RWPE1 (cell line): ENCODE measurements at places on chromosomes 6 and 20.

- no peak for DNase-seq
These were observed 112.5 kb downstream of the WDR27 start for GRCh38 chr6:169589293-169589692.

GRCh38 chr6:10391799-10392198, 23.1 kb downstream of the TFAP2A start:
- no peak for DNase-seq

DNA sequence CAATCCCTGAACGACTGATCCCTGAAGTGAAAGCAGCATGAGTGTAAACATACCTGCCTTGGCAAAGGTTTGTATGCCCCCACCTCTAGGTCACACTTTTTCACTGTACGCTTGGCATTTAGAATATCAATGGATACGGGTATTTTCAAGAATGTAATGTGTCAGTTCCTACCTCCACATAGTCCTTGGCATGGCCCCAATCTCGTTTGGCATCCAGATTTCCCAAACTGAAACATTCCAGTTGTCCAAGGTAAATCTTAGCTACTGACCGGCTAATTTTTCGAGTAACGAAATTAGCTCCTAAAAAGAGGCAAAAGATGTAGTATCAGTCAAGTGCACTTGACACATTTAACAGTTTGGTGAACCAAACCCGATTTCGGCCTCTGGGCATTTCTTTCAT, 315.5 kb downstream of the GMDS start:
- no peak for DNase-seq

DNA sequence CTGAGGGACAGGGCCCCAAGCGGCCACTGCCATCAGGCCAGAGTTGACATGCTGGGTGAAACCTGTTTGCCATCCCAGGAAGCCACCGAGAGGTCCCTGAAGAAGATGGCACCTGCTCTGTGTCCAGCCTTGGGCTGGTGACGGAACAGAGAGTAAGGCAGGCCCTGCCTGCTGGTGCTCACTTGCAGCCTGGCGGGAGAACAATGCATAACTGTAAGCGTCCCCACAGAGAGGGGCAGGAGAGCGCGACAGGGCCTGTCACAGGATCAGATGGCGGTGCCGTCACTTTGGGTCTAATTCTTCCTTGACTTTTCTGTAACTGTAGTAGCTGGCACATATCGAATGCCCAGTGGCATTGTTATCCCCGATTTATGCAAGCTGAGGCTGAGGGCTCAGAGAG, 29.0 kb upstream of the VSTM2L start:
- no peak for DNase-seq

DNA sequence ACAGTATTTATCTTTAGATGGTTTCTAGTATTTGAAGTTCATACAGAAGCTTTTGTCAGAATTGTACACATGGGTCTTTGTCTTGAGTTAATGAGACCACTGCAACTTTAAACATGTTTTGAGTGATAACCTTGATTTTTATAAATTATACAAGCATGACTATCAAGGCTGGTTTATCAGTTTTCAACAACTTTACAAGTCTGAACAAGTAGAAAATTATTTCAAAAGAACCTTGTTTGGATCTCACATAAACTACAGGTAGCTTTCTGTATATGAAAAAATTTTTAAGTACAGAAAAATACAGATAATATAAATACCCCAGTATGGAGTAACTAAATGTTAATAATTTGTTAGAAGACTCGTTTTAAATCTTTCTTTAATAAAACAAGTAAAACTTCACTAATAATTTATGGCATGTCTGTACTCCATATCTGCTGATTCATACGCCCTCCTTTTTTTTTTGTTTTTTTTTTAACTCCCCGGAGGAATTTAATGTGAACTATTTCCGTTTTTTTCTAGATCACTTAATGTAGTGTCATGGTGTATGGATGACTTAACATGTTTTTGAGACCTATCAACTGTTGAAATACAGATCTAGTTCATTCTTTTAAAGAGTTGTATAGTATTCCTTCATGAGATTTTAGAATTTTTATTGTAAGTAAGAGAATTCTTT, 18.3 kb downstream of the VAPB start:
- peak; percentile 84 for DNase-seq

DNA sequence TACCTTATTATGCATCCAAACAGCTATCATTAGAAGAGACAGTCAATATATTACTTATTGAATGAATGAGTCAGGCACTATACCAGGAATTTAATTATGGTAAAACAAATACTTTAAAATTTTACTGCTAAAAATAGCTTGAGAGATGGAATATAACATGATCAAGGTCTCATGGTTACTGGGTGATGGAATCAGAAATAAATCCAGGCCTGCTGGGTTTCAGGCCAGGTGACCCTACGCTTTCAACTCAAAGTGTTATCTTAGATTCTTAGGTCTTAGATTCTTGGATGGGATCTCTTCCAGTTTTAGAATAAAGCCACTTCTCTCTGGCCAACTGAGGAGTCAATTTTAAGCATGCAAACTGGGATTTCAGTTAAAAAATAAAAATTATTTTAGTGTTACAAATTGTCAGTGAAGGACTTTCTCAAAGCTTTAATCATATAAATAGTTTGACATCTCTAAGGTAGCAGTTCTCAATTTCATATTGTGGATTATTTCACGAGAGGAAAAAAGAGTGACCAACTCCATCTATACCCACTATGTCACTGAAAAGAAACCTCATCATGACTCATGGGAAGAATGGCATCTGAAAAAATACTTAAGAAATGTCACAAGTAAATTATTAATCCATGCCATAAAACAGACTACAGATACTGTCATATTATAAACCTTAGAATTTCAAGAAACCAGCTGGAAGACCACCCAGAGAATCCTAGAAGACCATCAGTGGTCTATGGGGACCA, 283.4 kb upstream of the RUNX2 start:
- DNase-seq, result no peak

DNA sequence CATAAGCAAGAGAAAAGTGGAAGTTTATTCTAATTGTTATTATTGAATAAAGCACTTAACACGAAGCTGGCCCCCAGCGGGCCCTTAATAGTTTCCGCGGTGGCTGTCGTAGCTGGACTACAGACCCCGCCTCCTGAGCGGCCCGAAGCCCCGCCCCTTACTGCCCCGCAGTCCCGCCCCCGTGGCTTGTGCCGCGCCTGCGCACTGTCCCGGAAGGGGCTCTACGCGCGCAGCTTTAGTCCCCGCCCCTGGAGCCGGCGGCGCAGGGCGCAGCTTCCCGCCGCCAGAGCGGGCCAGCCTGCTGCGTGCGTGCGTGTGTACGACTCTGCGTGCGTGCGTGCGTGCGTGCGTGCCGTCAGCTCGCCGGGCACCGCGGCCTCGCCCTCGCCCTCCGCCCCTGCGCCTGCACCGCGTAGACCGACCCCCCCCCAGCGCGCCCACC, at the start of gene VAPB:
VAPB (plus strand) TSS at position 348 of the 442 bp plus-strand sequence. CDS start 231 bp downstream, outside the sequence.
- DNase-seq, result peak; percentile 99

- peak; percentile 88 for DNase-seq
These were observed 49.7 kb downstream of the KLHL31 start for GRCh38 chr6:53615633-53616449.

GRCh38 chr6:102986086-102986485, 1592.6 kb downstream of the GRIK2 start:
- DNase-seq, result no peak

DNA sequence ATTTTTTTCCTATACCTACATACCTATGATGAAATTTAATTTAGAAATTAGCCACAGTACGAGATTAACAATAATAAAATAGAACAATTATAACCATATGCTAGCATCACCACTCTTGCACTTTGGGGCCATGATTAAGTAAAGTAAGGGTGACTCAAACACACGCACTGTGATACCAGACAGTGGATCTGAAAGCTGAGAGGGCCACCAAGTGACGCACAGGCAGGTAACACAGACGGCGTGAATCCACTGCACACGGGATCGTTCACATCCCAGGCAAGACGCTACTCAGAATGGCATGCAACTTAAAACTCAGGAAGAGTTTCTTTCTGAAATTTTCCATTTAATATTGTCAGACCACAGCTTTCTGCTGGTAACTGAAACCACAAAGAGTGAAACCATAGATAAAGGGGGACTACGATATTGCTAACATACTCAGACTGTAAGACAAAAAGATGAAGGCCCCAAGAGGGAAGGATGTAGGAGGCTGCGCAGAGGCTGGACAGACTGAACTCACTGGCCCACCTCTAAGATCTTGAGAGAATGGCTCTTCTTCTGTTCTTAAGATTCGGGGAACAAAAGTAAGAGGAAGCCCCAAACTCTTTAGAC, 17.9 kb downstream of the RRBP1 start:
- no peak for DNase-seq

- no peak for DNase-seq
These were observed 13.1 kb downstream of the LIN28B start for GRCh38 chr6:104969785-104970581.

DNA sequence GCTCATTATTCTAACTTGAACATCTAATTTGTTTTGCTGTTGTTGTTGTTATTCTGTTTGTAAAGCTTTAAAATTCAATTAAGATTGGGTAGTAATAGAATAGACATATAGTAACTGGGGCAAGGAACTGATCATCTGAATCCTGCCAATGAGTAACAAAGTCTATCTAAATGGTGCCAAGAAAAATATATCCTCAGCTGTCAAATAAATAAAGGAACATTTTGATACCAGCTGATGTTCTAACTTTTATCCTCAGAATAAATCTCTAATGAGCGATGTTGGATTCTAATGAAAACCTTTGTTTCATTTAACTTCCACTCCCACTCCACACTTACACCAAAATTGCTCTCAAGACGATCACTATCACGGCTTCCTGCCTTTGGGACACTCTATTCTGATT, 210.9 kb downstream of the TINAG start:
- DNase-seq, result no peak

DNA sequence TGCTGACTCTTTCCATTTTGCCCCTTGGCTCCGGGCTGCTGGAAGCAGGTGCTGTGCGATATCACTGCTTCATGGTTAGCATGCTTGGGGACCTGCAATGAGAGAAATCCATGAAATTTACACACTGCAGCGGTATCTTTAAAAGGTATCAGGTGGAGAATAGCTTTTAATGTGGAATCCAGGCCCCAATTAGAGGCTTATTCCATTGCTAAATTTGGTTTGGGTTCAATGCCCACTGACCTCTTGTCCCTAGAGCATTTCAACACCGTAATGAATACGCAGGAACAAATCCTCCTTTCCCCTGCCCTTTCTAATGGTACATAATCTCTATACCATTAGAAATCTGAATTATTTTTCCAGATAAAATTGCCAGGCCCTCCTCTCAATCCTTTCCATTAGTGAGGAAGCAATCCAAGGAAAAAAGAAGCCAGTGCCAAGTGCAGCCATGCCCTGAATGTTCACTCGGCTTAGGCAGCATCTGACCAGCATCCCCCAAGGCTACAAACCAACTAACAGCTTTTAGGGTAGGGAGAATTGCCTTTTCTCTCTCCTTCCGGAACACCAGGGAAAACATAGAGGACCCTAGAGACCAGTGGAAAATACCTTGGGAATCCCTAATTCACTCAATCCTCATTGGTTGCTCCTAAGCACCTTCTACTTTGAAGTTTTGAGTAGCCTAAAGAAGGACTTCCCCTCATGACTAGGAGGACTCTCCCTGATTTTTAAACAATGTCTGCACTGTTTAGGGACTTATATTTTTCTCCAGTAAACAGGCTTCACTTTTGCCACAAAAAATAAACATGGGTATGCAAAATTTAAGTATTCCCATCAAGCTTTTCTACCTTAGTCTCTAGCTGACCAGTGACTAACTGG, 143.1 kb downstream of the QRSL1 start:
- no peak for DNase-seq
